HFFc6 (cell line): ENCODE measurements at places on chromosomes 6 and 20. TPM values are rescaled to one million over a fixed set of nuclear protein-coding genes. Genes with fewer than 3 reads are reported as not detected.

OXT gene
- total RNA-seq = not detected in 3 replicates

GPX5 gene
- total RNA-seq = not detected in 3 replicates

HS3ST5 gene
- not detected in 3 replicates for total RNA-seq

ADGRG6 gene
- 27.4 and 71.0 TPM in 2 replicates for total RNA-seq

DNA sequence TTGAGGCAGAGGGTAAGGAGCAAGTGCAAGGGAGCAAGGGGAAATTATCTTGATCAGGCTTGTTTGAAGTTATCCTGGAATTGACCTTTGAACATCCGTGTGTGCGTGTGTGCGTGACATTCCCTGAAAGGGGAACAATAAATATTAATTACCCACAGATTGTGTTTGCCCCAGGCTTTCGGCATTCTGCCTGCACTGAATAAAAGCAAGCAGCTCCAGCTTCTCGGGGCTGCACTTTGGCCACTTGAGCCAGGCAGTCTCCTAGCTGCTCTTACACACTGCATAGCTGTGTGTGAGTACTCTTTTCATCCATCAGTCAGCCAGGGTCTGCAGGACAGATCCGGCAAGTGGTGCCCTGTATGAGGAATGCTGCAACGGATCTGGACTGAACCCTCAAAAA lies 107.7 kb upstream of the BTN3A2 start:
- DNase-seq = no peak

DNA sequence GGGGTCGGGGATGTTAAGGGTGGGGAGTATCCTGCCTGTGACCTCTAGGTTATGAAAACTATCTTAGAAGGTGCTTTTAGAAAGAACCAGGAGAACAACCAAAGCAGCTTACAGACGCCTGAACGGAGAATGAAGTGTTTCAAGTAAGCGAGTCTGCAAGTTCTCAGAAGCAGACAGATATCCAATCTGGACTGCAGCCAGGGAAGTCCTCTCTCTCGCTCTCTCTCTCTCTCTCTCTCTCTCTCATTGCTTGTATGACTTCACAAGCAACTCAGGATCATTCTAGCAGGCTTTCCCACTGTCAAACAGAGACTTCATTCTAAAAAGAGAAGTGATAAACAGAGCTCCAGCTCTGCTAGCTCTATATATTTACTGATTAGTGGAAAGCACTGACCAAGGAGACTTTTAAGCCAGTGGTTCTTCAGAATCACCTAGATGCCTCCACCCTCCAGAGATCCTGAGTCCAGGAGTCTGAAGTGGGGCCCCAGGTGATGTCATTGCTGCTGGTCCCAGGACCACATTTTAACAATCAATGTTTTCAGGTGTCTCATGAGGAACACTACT lies 6.0 kb downstream of the TCF21 start:
- no peak for DNase-seq

DNA sequence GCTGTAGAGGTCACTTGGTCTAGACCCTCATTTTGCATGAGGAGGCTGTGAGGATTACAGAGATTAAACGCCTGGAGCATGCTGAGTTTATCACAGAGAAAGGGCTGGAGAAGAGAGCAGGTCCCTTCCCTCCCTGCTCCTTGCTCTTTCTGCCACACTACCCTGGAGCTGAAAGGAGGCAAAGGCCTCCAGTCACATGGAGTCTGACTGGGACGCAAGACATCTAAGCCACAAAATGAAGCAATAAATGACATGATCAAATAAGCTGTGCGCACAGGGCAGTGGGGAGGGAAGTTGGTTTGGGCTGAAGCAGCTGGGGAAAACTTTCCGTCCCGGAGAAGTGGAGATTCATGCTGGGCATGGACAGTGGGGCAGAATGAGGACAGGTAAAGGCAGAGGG lies 33.3 kb downstream of the ATXN1 start:
- no peak for DNase-seq
